Activated T-cell treated with anti-CD3 and anti-CD28 coated beads for 24 hours (primary cell): ENCODE measurements at places on chromosomes 4 and X.

- DNase-seq, result no peak
Measured at GRCh38 chr4:35975617-35976355, 268.5 kb downstream of the ARAP2 start.

GRCh38 chrX:46938589-46938988 is 26.4 kb downstream of the JADE3 start:
- no peak for DNase-seq

- DNase-seq, result no peak
Measured at GRCh38 chr4:186104890-186105646, 564 bp downstream of the FAM149A start.

DNA sequence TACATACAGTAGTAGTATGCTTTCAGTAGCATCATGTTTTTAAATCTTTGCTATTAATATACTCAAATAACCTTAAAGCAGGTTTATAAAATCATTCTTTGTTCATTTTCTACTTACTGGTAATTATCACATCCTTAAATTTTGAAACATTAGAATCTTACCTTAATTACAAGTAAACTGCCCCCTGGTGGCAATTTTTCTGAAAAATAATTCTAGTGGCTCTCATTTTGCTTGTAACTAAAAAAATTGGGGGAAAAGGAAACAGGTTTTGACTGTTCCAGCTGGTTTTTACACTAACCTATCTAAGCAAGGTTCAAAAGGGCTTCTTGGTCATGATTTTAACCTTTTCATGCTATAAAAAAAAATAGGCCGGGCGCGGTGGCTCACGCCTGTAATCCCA is 18.5 kb upstream of the DCAF4L1 start:
- DNase-seq, result no peak

DNA sequence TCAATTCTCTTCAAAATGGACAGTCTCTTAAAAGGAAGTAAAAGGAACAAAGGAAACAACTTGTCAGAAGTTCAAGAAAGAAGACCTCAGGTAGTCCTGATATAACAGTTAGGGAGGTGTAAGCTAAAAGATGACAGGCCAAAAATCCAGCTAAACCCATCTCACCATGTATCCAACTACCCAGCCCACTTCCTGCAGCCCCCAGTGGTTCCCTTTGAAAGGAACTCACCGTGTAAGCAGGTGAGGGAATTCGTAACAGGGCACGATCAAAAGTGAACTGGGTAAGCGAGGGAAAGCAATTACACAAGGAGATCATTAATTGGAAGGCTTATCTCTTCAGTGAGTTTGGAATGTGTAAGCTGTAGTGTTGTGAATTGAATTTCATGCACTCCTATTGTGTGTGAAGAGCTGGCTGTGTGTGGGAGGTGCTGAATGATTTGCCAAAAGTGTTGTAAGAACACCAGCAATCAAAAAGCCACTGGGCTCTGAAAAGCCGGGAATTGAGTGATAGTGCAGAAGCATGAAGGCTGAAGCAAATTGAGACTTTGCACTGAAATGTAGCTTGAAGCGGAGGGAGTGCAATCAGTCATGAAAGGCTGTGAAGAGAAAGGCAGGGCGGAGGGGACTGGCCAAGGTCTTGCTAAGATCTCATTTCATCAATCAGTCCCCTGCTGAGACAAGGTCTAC is 914.2 kb upstream of the LCORL start:
- no peak for DNase-seq

GRCh38 chr4:40881096-40881495 is 131.3 kb downstream of the NSUN7 start:
- DNase-seq, result no peak

DNA sequence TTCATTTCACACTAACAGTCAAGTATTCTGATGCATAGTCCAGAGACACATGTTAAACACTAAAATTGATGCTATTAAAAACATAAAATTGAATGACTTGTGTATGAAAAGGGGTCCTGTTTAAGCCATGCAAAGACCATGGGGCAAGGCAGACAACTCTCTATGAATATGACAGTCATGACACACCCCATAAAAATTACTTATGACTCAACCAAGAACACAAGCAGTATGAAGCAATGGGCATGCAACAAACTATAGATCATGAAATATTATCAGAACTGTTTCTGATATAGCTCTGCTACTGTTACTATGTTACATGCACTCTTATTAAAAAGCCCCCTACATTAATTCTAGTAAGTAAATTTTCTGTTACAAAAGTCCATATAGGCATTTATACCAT is 57.5 kb upstream of the ZCCHC13 start:
- no peak for DNase-seq

GRCh38 chrX:41449615-41450014 is 2.5 kb downstream of the NYX start:
- DNase-seq, result no peak

DNA sequence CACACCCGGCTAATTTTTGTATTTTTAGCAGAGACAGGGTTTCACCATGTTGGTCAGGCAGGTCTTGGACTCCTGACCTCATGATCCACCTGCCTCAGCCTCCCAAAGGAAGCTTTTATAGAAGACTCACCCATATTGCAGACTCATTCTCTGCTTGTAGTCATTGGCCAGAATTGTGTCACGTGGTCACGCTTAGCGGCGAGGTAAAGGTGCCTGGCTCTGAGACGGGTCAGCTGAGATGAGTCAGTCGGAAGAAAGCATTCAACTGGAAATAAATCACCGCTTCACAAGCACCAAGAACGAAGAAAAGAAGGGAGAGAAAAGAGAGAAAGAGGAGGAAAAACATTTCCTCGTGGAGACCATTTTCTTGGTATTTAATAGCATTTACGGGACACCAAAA is 218.8 kb upstream of the NOCT start:
- DNase-seq, result no peak

GRCh38 chrX:139121616-139122286 is 408.8 kb upstream of the F9 start:
- no peak for DNase-seq

DNA sequence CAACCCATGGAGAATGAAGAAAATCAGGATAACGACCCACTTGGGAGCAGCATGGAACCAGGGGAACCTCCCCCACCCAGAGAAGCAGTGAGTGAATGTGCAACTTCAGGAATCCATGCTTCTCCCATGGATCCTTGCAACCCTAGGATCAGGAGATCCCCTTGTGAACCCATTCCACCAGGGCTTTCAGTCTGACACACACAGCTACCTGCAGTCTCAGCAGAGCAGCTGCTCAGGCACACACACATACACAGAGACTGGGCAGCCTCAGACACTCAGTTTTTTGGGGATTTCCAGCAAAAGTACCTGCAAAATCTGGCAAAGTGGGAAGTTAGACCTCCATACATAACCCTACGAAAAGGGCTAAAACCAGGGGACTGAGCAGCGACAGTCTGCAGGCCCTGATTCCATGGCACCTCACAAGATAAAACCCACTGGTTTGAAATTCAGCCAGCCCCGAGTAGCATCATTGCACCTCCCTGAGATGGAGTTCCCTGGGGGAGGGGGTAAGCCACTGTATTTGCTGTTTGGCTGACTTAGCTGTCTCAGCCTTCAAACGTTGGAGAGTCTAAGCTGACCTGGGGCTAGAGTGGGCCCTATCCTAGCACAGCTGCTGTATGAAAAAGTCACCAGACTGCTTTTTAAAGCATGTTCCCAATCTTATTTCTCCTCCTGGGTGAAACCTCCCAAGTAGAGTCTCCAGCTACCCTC is 737.5 kb upstream of the NDST4 start:
- DNase-seq, result no peak
